Panc1 (cell line): ENCODE measurements at places on chromosomes 2 and 18. TPM values are rescaled to one million over a fixed set of nuclear protein-coding genes. Genes with fewer than 3 reads are reported as not detected.

DNA sequence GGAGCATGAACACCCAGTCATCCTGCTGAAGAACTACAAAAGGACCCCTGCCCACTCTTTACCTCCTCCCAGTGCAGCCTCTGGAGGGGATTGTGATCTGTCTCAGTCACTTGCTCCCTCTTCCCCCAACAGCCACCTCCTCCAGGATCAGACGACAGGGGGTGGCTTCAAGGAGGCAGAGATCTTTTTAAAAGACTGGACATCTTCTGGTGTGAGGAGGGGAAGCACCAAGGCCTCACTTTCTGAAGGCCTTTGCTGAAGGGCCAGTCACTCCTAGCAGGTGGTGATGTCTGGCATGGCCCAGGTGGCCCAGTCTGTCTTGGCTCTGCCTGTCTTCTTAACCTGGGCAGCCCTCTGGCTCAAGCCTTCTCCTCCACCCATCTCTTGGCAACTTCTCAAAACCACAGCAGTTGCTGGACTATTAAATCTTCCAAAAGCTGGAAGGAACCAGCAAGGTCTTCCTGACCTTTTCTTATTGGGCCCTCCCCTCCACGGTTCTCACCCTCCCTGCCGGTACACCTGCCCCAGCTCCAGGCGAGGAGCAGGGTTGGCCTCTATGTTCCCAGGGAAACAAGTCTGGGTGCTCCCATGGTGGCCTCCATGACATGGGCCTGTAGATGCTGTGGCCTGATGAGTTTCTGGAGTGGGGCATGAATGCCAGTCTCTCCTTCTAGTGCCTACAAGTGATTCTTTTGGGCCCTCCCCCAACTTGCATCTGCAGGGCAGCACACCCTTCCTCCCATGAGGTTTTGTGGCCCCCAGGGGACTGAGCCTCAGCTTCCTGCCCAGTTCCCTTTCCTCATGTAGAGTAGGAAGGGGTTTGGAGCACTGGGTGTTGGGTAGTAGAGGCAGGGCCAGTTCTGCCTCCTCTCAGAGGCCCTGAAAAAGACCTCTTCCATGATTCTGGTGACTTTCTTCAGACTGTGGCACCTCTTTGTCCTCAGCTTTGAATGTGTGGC is 5.0 kb upstream of the ATP6V1B1 start:
- H3K4me1 ChIP-seq = no peaks in the 10 kb centered on the region
- H3K4me3 ChIP-seq = no peak overlapping the region
- no peaks in the 10 kb centered on the region for H3K36me3 ChIP-seq
- H3K27ac ChIP-seq = no peak overlapping the region
- no peak for DNase-seq

DNA sequence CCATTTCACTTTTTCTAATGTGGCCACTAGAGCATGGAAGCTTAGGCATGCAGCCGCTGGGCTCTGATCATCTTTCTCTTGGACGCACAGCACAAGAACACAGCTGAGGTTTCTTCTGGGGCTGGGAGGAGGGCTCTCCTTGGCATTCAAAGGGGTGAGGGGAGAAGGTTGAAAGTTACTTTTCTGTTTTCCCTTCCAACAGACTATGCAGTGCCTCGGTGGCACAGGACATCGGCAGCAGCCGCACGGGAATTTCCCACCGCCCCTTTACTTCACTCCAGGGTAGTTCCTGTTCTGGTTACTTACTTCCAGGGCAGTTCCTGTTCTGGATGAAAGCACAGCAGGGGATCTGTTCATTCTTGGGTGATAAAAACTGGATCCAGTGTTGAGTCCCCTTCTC is 18.9 kb upstream of the MAL start:
- no peak overlapping the region for H3K4me3 ChIP-seq
- no peak overlapping the region for H3K27ac ChIP-seq
- no peaks in the 10 kb centered on the region for H3K27me3 ChIP-seq
- no peaks in the 10 kb centered on the region for H3K4me1 ChIP-seq
- H3K36me3 ChIP-seq = no peaks in the 10 kb centered on the region

GRCh38 chr2:226048611-226049010 is 649.1 kb downstream of the NYAP2 start:
- H3K27me3 ChIP-seq = no peaks in the 10 kb centered on the region
- peaks cover 6% of the 10 kb centered on the region; the same call in 1 of the 2 replicates for H3K4me1 ChIP-seq
- H3K27ac ChIP-seq = peak overlapping the region; percentile 59; the same call in 1 of the 2 replicates
- H3K36me3 ChIP-seq = no peaks in the 10 kb centered on the region

DNA sequence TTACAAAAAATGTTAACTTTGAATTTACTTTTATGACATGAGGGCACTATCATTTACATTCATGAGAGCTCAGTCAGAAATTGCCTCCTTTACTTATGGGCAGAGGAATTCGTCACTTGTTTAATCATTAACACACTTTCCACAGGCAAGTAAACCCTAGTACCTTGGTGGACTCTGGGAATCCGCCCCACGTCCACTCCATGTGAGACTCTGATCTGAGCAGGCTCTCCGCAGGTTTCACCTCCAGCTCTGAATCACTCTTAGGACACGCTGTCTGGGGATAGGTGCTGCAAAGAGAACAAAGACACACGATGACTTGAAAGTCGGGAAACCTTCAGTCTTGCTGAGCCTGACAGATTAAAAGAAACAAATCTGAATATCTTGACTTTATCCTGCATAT is 73.6 kb downstream of the LPIN2 start:
- no peak overlapping the region for H3K27ac ChIP-seq
- H3K36me3 ChIP-seq = no peaks in the 10 kb centered on the region; the same call in 1 of the 2 replicates
- no peak for DNase-seq
- H3K27me3 ChIP-seq = no peaks in the 10 kb centered on the region

The LHCGR gene
- total RNA-seq = not detected

DNA sequence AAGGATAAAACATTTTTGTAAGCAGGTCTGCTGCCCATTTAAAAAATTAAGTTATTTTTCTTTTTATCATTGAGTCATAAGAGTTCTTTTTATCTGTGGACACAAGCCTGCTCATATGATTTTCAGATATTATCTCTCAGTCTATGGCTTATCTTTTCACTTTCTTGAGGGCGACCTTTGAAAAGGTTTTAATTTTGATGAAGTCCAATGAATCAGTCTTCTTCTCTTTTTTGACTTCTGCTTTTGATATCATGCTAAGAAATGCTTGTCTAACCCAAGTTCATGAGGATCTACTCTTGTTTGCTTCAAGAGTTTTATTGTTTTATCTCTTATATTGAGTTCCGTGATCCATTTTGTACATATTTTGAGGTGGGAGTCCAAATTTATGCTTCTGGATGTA is 36.5 kb downstream of the PSMD14 start:
- no peaks in the 10 kb centered on the region for H3K27me3 ChIP-seq
- H3K27ac ChIP-seq = no peak overlapping the region
- no peaks in the 10 kb centered on the region for H3K36me3 ChIP-seq
- no peak for DNase-seq
- no peak overlapping the region for H3K4me3 ChIP-seq

- H3K27ac ChIP-seq = no peak overlapping the region
- H3K4me3 ChIP-seq = no peak overlapping the region
- no peak for DNase-seq
- H3K36me3 ChIP-seq = no peaks in the 10 kb centered on the region
- H3K27me3 ChIP-seq = no peaks in the 10 kb centered on the region
- H3K4me1 ChIP-seq = no peaks in the 10 kb centered on the region
Observed at GRCh38 chr2:140584471-140584870, 1546.3 kb downstream of the LRP1B start.

The MOGAT1 gene
- not detected for total RNA-seq

DNA sequence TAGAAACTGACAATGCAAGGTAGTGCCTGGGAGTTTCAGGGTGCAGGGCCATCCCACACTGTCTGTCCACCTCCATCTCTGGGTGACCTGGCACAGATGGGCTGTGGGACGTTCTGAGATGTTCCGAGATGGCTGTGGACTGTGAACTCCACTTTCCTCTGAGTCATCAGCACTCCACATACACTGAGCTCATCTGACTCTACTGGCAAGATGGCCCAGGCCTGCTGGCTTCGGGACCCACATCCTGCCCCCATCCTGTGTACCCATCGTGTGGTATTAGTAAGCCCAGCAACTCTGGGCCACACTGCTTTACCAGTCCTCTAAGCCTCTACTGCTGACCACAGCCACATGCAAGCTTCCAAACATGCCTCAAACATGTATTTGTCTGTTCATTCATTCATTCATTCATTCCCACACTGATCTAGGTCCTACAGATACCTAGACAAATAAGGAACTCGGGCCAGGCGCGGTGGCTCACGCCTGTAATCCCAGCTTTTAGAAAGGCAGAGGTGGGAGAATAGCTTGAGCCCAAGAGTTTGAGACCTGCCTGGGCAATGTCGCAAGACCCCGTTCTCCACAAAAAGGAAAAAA is 124.8 kb upstream of the CXCR4 start:
- no peaks in the 10 kb centered on the region; the same call in 1 of the 2 replicates for H3K27me3 ChIP-seq
- DNase-seq = no peak
- no peaks in the 10 kb centered on the region for H3K36me3 ChIP-seq
- H3K4me1 ChIP-seq = no peaks in the 10 kb centered on the region
- no peak overlapping the region for H3K27ac ChIP-seq

DNA sequence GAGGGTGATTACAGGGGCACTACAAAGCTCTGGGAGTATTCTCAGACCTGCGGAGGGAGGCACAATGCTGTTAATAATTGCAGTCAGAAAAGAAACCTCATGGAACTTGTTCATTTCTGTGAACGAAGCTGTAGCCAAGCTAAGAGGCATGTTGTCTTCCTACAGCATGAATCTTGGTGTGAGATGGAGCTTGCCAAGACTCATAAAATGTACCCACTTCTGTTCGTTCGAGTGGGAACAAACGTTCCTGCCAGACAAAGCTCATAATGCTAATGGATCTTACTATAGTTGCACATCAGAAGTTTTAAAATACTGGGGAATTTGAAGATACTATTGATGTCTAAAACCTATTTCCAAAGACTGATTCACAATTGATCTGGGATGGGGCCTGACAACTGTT is 489.1 kb downstream of the ZEB2 start:
- no peak overlapping the region for H3K27ac ChIP-seq
- H3K36me3 ChIP-seq = no peaks in the 10 kb centered on the region
- DNase-seq = no peak

The BARD1 gene
- 22.2 TPM for total RNA-seq

The NYAP2 gene
- total RNA-seq = not detected
